Activated naive CD4-positive, alpha-beta T cell treated with anti-CD3 and anti-CD28 coated beads, Interleukin-2, amount 10 ng/mL, durations not matched to agents 7 days and 5 days (primary cell): ENCODE measurements at places on chromosomes 16 and 17.

GRCh38 chr17:32494621-32495358 lies 8.0 kb downstream of the CDK5R1 start:
- no peak for DNase-seq

DNA sequence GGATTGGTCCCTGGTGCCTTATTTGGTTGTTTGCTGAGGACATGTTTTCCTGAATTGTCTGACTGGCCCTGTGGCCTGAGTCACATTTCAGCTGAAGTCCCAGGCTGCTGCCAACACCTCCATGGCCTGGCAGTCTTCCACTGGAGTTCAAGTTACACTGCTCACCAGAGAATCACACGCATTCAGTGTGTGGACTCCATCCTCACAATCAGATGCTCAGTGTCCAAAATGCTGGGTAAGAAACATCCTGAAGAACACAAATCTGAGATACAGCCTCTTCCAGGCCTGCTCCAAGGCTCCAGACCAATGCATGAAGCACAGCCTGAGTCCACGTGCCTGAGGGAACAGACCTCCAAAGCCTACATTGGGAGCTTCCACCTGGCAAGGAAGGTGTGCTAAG lies 19.2 kb downstream of the CD300LB start:
- DNase-seq, result no peak

- no peak for DNase-seq
Observed at GRCh38 chr16:84356176-84356575, 12.2 kb upstream of the ATP2C2 start.

- DNase-seq, result no peak
Observed at GRCh38 chr16:88337538-88337937, 45.2 kb upstream of the ZNF469 start.
